ENCODE measurements at places on chromosomes 12 and 14.

GRCh38 chr12:55847603-55848291, 5.0 kb upstream of the MMP19 start:
- peak; percentile 100 for DNase-seq

GRCh38 chr14:61528591-61529021, 166.7 kb upstream of the HIF1A start:
- no peak for DNase-seq

GRCh38 chr12:98059659-98060343, 455.6 kb upstream of the TMPO start:
- DNase-seq = no peak

DNA sequence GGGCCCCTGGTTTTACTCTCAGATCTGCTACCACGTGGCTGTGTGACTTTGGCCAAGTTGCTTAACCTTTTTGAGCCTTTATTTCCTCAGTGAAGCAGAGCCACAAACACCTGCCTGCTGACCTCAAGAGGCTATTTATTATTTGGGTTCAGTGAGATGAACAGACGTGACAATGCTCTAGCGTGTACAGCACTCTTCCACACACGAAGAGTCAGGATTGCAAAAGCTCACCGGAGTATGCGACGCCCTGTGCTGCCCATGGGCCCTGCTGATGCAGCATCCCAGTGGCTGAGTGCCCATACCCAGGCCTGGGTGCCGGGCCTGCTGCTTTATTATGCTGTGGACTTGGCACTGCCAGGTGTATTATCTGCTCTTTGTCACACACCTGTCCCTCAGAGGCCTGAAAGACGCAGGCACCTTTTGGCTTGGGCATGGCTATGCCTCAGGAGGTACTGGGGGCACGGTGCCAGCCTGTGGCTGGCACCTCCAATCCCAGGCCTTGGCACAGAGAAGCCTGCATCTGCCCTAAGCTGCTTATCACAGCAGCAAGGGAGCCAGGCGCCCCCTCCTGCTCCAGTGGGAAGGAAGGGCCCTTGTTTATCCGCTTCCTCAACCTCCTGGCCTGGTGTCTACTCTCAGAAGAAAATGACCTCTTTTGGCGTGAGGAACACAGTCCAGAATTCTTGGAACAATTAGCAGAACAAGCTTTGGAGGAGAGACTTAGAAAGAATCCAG, 22.3 kb upstream of the TC2N start:
- no peak for DNase-seq

GRCh38 chr14:102903248-102903888, 19.1 kb upstream of the AMN start:
- no peak for DNase-seq

DNA sequence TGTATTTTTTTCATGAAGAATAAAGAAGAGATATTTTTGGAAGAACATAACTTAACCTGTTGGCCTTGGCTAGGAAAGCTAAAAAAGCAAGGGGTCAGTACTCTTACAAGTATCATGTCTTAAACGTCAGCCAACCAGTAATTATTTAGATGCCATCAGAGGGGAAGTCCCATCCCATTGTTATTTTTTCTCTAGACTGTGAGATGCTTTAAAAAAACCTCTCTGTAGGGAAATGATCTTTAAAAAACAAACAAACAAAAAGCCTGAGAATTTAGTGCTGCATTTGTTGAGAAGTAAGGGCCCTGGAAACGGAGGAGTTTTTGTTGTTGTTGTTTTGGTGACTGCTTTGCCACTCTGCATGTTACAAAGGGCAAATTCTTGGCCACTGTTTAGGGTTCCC, 474.0 kb downstream of the ZFP36L1 start:
- DNase-seq = no peak

- no peak for DNase-seq
These were observed 343.4 kb upstream of the PRICKLE1 start for GRCh38 chr12:42932936-42933335.

DNA sequence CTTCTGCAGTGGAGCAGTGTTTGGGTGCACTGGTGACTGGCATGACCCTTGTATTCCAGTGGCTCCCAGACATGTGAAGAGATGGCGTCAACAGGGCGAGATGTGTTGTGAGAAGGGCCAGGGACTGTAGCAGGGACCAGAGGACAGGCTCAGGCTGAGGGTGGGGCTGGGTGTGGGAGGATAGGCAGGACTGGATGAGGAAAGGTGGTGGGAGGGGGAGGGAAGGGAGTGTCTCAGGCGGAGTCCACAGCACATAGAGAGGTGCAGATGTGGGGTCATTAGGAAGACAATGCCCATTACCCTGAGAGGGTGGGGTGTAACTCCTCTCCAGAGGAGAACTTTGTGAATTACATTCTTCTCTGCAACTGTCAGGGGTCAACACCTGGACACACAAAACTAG, 78.5 kb downstream of the DICER1 start:
- no peak for DNase-seq

DNA sequence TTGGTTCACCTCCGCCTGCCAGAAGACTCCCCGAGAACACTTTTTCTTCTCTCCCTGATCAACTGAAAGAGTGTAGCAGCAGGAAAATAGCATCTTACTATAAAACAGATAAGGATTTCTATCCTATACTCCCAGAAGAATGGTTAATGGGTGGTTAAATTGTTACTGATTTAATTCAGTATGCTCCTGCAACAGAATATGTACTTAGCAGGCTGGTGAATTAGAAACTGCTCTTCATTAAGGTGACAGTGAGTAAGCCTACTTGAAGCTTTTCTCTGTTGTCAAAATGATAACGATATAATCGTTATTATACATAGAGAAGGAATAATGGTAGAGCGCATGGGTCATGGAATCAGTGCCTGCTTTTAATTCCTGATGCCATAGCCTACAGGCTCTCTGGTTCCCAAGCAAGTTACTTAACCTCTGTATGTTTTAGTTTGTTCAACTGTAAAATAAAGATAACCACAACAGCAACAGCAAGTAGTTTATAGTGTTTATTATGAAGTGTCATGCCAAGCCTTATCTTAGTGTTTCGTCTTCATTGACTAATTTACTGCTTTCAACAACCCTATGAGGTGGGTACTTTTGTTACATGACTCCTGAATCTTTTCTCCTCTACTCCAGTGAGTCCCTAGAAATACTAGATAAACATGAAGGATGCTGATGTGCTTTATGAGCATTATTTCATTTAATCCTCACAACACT, 392.6 kb downstream of the CCDC91 start:
- no peak for DNase-seq

DNA sequence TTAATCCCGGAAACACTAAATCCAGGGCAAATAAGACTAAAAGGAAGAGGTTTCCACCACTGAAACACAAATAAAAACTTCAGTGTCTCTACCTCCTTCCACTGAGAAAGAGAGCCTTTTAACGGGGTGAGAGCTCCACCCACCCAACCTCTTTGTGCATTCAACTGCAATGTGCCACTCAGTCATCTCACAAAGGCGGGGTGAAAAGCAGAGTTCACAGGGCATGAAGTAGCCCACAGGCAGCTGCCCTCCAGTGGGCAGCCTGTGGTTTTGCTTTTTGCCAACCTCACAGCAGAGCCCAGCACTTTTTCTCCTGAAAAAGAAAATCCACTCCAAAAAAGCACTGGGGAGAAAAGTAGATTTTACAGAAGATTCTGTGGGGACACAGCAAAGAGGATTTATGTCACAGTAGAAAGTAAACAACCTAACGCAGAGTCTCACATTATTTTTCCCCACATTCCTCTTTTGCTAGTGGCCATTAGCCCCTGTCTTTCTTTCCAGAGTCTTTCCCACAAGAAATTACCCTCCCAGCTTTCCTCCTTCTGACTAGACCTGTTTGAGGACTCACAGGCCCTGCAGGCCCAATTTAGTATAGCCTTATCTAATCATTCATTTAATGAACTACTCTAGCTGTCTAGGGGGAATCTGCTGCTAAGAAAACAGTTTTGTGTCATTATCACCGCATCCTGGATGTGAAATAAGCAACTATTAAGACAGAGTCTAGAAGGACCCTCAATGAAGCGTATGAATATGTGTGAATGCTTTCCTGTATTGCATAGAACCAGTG, 753.8 kb upstream of the FOXG1 start:
- no peak for DNase-seq

DNA sequence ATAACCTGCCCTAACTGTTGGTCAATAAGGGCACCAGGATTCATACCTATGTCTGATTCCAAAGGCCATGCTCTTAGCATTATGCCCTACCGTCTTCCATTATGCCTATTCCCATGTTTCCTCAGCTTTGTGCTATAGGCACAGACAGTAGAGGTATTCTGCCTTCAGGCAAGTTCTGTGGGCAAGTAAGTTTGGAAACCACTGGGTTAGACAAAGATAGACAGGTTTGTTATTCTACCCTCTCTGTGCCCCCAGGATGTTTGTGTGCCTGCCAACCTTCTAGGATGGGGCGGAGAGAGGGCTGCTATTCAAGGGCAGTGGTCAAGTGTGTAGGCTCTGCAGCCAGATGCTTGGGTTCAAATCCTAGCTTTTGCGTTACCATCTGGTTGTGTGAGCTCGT, 4.6 kb downstream of the RAPGEF3 start:
- no peak for DNase-seq

DNA sequence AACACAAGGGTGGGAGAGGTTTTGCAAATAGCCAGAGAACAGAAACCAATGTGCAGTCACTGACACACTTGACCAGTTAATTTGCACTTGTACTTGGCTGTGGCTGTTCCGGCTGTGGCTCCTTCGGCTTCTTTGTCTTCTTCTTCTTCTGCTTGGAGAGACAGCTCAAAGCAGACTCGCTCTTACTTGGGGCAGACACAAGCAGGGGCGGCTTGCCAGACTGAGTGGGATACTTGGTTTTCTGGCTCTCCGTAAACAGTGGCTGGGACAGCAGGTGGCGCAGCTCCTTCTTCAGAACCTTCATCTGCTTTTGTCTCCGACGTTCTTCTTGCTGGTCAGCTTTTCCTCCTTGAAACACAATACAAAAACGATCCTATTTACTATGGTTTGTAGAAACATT, 25.0 kb downstream of the OTUB2 start:
- peak; percentile 18 for DNase-seq

DNA sequence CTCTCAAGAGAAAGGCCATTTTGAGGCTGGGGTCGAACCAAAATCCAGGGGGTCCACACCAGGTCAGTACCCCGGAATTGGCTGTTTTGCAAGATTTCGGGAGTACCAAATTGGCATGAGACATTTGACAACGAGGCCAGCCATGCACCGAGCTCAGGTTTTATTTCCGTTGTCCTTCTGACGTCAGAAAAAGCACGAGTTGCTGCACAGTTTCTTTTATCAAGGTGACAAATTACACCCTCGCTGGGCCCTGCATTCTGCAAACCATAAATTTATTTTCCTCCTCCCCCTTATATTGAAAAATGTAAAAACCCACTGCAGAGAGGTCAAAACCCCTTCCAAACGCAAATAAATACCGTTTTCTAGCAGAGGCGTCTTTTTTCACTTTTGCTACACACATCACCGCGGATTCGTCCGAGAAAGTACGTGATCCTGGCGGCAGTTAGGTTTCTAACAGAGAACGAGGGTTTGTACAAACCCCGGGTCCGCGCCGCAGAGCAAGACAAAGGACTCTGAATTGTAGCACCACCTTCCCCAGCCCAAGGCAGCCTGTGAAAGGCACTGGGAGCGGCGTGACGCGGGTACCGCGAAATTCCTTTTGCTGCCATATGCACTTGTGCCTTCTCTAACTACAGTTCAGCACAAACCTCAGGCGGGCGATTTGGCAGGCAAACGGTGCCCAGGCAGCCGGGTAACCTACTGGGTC, 1.8 kb downstream of the SLC38A1 start:
- no peak for DNase-seq

- DNase-seq = no peak
These were observed 71.6 kb downstream of the DCAF5 start for GRCh38 chr14:69081271-69081670.

- no peak for DNase-seq
These were observed 27.2 kb downstream of the NOC4L start for GRCh38 chr12:132171293-132171967.

DNA sequence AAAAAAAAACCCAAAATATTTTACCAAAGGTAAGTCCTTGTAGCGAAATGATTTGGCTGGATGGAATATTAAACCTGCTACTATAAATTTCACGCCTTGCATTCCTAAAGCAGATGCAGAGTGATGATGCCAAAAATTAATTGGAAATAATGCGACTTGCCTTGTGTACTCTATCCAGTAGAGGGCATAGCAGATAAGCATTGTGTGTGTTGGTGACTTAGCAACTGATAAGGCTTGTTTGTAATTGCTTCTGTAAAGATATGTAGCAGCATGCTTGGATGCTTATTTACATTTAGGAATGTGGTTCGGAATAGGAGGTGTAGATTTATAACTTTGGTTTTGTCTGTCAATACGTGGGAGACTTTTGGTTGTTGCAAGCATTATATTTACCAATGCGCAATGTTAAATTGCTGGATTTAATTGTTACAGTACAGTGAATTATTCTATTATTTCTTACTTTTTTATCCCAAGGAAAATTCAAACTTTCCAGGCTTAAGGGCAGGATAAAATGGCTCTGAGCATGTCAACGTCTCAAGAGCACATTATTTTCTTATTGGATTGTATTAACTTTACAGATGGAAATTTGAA, 80.5 kb downstream of the TMEM260 start:
- peak; percentile 17 for DNase-seq

- no peak for DNase-seq
These were observed 44.6 kb downstream of the A2ML1 start for GRCh38 chr12:8867009-8867408.

GRCh38 chr12:93174048-93174447, 203.7 kb upstream of the NUDT4 start:
- peak; percentile 89 for DNase-seq

Measured in fibroblast of the conjunctiva (primary cell).